ENCODE measurements at places on chromosomes 3 and 15.

DNA sequence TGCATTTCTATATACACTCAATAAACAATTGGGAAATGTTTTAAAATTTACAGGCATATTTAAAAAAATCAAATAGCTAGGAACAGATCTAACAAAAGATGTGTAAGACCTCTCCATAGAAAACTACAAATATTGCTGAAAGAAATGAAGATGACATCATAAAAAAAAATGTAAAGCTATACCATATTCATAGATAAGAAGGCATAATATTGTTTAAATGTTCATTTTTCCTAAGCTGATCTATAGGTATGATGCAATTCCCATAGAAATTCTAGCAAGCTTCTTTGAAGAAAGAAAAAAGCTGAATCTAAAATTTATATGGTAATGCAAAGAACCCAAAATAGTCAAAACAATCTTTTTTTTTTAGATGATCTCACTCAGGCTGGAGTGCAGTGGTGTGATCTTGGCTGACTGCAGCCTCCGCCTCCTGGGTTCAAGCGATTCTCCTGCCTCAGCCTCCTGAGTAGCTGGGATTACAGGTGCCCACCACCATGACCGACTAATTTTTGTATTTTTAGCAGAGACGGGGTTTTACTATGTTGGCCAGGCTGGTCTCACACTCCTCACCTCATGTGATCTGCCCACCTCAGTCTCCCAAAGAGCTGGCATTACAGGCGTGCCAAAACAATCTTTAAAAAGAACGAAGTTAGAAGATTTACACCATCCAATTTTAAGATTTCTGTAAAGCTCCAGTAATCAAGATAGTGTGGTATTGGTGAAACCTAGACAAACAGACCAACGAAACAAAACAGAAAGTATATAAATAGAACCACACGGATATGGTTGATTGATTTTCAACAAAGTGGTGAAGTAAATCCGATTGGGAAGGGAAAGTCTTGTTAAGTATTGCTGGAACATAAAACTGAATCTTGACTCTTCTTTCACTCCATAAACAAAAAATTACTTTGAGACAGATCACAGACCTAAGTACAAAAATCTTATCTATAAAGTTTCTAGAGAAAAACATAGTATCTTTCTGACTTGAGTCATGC is 6.3 kb upstream of the BHLHE40 start:
- no peak for DNase-seq
- H3K36me3 ChIP-seq, result peaks cover 24% of the 10 kb centered on the region
- no peaks in the 10 kb centered on the region for H3K27me3 ChIP-seq
- H3K27ac ChIP-seq, result peak overlapping the region; percentile 85
- peaks cover 41% of the 10 kb centered on the region for H3K4me1 ChIP-seq

GRCh38 chr15:78364233-78364632 is 24.1 kb downstream of the CRABP1 start:
- H3K4me3 ChIP-seq, result no peak overlapping the region
- H3K27me3 ChIP-seq, result peaks cover 17% of the 10 kb centered on the region
- no peaks in the 10 kb centered on the region for H3K36me3 ChIP-seq
- no peak for DNase-seq
- H3K27ac ChIP-seq, result no peak overlapping the region
- peaks cover 4% of the 10 kb centered on the region for H3K4me1 ChIP-seq

DNA sequence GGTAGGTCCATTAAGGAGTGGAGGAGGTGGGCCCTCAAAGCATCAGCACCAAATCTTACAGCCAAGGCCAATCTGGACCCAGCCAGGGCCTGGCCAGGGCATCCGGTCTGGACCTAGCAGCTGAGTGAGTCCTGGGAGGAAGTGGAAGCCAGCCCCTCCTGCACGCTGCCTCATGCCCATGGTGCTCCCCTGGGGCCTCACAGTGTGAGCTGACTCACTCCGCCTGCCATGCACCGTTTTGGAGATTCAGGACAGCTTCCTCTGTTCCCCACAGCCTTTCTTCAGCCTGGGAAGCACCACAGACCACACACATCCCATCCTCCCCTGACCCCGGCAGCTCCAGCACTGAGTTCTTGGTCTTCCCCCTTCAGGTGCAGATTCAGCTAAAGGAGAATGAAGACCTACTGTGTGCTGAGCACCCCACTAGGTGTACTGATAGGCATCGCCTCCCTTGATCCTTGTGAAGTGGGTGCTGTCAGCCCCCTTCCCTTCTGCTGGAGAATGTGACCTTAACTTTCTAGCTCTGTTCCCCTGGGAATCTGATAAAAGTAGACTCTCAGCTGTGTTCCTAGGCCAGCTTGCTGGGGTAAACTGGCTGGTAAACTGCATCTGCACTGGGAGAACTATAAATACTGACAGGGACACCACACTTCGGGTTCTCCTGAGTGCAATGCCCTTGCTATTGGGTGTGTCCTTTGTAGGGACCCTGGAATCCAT is 36.8 kb upstream of the SEC13 start:
- H3K4me3 ChIP-seq, result no peak overlapping the region
- H3K27ac ChIP-seq, result no peak overlapping the region
- no peak for DNase-seq
- H3K36me3 ChIP-seq, result no peaks in the 10 kb centered on the region
- H3K27me3 ChIP-seq, result peaks cover 38% of the 10 kb centered on the region

- H3K27ac ChIP-seq, result peak overlapping the region; percentile 60
- H3K4me3 ChIP-seq, result no peak overlapping the region
- no peaks in the 10 kb centered on the region for H3K27me3 ChIP-seq
- peaks cover 27% of the 10 kb centered on the region for H3K36me3 ChIP-seq
These were observed 26.1 kb downstream of the SKIL start for GRCh38 chr3:170383567-170383966.

DNA sequence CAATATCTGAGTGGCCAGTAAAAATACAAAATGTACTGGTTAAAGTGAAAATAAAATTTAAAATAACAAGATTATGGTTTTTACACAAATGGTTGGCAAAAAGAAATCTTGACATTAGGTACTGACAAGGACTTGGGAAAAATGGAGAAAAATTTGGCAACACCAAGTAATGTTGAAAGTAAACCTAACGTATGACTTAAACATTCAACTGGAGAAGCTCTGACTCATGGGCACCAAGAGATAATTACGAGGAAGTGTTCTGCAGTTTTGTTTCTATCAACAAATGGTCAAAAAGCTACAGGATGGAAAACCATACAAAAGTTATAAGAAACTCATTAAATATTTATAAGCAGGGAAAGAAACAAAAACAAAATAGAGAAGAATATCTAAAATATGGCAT is 177.7 kb downstream of the ZNF385D start:
- H3K27me3 ChIP-seq, result no peaks in the 10 kb centered on the region
- H3K4me3 ChIP-seq, result no peak overlapping the region
- H3K4me1 ChIP-seq, result no peaks in the 10 kb centered on the region
- H3K27ac ChIP-seq, result no peak overlapping the region
- no peak for DNase-seq
- no peaks in the 10 kb centered on the region for H3K36me3 ChIP-seq

DNA sequence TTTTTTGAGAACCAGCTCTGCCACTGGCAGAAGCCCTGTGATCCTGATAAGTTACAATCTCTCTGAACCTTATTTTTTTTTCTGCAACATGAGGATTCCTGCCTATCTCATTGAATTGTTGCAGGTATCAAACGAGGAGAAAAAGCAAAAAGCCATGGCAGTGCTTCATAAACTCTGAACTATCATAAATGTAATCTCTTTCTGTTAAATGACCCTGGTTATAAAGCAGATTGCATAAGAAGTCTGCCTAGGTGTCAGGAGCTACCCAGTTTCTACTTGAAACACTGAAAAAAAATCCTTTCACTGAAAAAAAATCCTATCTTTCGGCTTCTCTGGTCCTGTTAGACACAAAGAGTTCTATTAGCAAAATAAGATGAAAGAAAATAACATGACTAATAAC is 172.7 kb downstream of the FAM43A start:
- H3K4me3 ChIP-seq, result no peak overlapping the region
- H3K36me3 ChIP-seq, result no peaks in the 10 kb centered on the region
- H3K4me1 ChIP-seq, result no peaks in the 10 kb centered on the region
- DNase-seq, result no peak

- peaks cover 8% of the 10 kb centered on the region for H3K4me1 ChIP-seq
- peaks cover 10% of the 10 kb centered on the region for H3K27me3 ChIP-seq
- no peak overlapping the region for H3K4me3 ChIP-seq
- H3K36me3 ChIP-seq, result no peaks in the 10 kb centered on the region
- no peak for DNase-seq
These were observed 44.3 kb upstream of the MRPS22 start for GRCh38 chr3:139299261-139300132.

DNA sequence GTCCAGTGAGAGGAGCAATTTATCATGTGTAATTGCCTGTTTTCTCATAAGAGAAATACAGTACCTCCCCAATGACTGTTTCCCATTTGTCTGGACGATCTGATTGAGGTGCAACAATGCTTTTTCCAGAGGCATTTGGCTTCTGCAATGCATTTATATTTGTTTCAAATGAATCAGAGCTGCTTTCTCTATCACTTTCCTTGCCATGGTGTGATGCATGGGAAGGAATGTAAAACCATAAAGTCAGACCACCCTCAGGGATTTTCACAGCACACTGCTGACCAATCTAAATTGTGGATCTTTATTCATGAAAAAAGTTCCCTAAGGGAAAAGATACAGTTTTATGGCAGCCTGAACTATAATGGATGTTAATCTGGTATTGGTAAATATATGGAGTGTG is 333.0 kb downstream of the ZNF385D start:
- no peak for DNase-seq
- H3K27me3 ChIP-seq, result no peaks in the 10 kb centered on the region
- no peak overlapping the region for H3K27ac ChIP-seq
- no peaks in the 10 kb centered on the region for H3K4me1 ChIP-seq

- H3K27me3 ChIP-seq, result no peaks in the 10 kb centered on the region
- no peak overlapping the region for H3K27ac ChIP-seq
- DNase-seq, result no peak
- H3K4me3 ChIP-seq, result no peak overlapping the region
- H3K4me1 ChIP-seq, result no peaks in the 10 kb centered on the region
- H3K36me3 ChIP-seq, result peaks cover 3% of the 10 kb centered on the region
These were observed 178.0 kb upstream of the P2RY1 start for GRCh38 chr3:152656972-152657355.

DNA sequence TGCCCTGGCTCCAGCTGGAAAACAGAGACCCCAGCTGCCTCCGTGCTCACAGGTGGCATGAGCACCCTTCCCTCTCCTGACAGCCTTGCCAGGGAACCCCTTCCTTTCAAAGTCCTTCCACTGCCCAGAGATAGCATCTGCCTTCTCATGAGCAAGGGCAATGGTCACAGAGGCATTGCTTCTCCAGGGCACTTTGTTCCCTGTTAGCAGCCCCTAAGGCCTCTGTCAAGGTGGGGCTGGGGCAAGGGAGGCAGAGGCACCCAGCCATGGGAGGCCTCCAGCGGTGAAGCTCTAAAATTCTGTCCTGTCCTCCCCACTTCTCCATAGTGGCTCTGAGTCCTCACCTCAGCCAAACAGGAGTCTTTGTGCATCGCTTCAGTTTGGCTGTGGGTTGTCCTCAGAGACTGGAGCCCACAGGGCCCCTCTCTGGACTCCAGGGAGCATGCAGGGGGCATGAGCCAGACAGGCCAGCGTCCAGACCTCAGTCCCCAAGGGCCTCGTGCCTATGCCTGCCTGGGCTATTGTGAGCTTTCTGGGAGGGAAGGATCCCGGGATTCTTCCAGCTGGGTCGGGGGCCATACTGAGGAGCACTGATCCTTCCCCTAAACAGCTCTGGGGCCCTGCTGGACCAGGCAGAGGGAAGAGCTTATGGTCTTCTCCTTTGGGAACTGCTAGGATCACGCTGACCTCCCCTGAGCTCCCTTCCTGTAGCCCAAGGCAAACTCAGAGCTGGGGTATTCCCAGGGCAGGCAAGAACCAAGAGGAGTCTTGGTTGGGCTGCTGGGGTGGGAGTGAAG is 106.6 kb downstream of the DNAJB8 start:
- no peak overlapping the region for H3K27ac ChIP-seq
- H3K4me3 ChIP-seq, result no peak overlapping the region
- no peaks in the 10 kb centered on the region for H3K4me1 ChIP-seq
- H3K27me3 ChIP-seq, result no peaks in the 10 kb centered on the region
- no peak for DNase-seq
- no peaks in the 10 kb centered on the region for H3K36me3 ChIP-seq

- H3K36me3 ChIP-seq, result no peaks in the 10 kb centered on the region
- no peak overlapping the region for H3K4me3 ChIP-seq
- no peaks in the 10 kb centered on the region for H3K4me1 ChIP-seq
- DNase-seq, result no peak
- no peaks in the 10 kb centered on the region for H3K27me3 ChIP-seq
- no peak overlapping the region for H3K27ac ChIP-seq
These were observed 25.7 kb downstream of the INSYN1 start for GRCh38 chr15:73727330-73727976.

GRCh38 chr15:48682942-48683651 is 37.6 kb upstream of the FBN1 start:
- H3K27me3 ChIP-seq, result no peaks in the 10 kb centered on the region
- H3K27ac ChIP-seq, result no peak overlapping the region
- no peak for DNase-seq

- H3K27me3 ChIP-seq, result peaks cover 16% of the 10 kb centered on the region
- no peak overlapping the region for H3K4me3 ChIP-seq
- H3K27ac ChIP-seq, result no peak overlapping the region
- H3K36me3 ChIP-seq, result peaks cover 2% of the 10 kb centered on the region
- DNase-seq, result no peak
These were observed 44.4 kb downstream of the ADAMTSL3 start for GRCh38 chr15:83698294-83698693.

- no peaks in the 10 kb centered on the region for H3K27me3 ChIP-seq
- no peak overlapping the region for H3K4me3 ChIP-seq
- DNase-seq, result no peak
These were observed 12.4 kb downstream of the NKTR start for GRCh38 chr3:42612928-42613327.

DNA sequence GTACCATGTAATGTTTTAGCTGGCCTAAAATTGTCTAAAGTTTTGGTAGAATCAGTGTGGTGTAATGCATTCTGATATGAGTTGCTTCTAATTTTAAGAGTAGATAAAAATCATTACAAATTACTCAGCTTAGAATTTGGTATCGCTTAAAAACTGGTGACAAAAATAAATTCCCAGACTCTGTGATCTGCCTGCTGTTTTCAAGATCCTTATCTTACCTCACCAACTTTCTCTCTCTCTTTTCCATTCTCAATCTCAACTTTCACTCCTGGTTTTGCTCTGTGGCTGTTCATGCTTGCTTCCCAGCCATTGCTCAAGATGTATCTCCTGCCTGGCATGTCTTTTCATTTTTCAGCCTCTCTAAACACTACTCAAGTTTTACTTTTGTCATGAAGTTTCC is 45.7 kb downstream of the TCF12 start:
- peak overlapping the region; percentile 20 for H3K4me3 ChIP-seq
- no peak for DNase-seq
- H3K4me1 ChIP-seq, result peaks cover 40% of the 10 kb centered on the region
- H3K36me3 ChIP-seq, result no peaks in the 10 kb centered on the region
- H3K27me3 ChIP-seq, result no peaks in the 10 kb centered on the region

GRCh38 chr15:81133782-81134461 is at the start of gene CFAP161:
Gene CFAP161, plus strand, starts transcription at chr15:81134270. Its CDS starts 60 bp downstream, at chr15:81134330.
- peaks cover 50% of the 10 kb centered on the region for H3K27me3 ChIP-seq
- no peak within 1 kb of the TSS for H3K27ac ChIP-seq
- peaks cover 11% of the 10 kb centered on the region for H3K4me1 ChIP-seq

GRCh38 chr3:180085122-180085710 is 48.5 kb upstream of the PEX5L start:
- no peaks in the 10 kb centered on the region for H3K4me1 ChIP-seq
- H3K27me3 ChIP-seq, result no peaks in the 10 kb centered on the region
- no peak overlapping the region for H3K27ac ChIP-seq
- H3K4me3 ChIP-seq, result no peak overlapping the region

Measured in activated T-cell treated with anti-CD3 and anti-CD28 coated beads, Interleukin-2, amount 50 U/mL, for 72 hours (primary cell).